ENCODE measurements at places on chromosomes 2 and 18. TPM values are rescaled to one million over a fixed set of nuclear protein-coding genes. Genes with fewer than 3 reads are reported as not detected.

YES1 gene
- total RNA-seq, result 18.0 TPM

TFPI gene
- not detected for total RNA-seq

DNA sequence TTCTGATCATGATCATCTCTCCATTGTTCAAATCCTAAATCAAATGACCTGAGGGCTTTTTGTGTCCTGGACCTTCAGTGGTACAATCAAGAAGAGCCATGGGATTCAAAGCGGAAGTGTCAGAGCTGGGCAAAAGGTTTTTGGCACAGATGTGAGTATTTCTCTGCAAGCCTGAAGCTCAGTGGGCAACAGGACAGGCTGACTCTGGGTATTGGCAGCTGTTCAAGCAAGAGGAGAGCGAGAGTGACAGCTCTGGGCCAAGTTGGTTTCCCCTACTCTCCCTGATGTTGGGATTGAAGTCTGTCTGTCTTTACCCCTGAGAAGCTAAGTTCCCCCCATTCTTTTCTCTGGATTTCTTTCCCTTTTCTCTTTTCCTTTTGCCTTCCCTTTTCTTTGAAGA, 33.3 kb downstream of the DSEL start:
- no peak for DNase-seq

DNA sequence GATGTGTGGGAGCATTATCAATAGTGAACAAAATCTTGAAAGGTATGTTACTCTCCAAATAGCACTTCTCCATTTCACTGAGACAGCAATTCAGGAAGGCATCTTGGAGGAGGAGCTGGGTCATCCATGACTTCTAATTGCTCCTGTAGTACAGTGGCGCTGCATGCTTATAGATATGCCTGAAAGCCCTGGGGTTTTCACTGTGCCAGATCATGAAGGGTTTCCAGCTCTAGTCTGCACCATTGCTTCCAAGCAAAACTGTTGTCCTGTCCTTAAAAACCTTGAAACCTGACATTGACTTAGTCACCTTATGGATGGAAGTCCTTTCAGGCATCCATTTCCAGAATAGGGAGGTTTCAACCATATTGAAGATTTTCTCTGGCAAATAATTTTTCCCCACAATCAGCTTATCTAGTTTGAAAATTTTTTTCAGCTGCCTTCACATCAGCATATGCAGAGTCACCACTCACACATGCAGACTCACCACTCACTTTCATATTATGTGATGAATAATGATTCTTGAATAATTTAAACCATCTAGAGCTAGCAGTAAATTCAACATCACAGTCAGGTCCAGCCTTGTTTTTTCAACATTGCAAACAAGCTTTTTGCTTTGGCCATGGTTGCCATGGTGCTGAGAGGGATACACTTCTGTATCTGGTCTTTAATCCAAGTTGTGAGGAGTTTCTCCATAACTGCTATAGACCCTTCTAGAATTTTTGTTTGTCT, 297.1 kb downstream of the CLIP4 start:
- no peak for DNase-seq

TCF23 gene
- total RNA-seq, result not detected

- DNase-seq, result no peak
Measured at GRCh38 chr2:199581935-199582360, 124.2 kb upstream of the SATB2 start.

DNA sequence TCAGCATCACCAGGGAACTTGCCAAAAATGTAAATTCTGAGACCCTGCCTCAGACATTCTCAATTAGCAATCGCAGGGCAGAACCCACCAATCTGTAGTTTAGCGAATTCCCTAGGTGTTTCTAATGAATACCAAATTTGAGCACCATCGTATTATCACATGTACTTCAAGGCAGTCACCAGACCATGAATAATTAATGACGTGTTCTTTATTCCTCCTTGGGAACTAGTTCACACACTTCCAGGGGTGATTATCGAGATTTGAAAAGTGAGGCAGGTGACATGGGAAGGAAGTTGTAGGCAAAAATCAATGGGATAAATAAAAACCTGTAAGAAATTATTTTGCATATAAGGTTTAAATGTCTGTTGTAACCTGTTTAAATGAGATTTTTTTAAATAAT, 102.5 kb upstream of the CRIM1 start:
- no peak for DNase-seq

CRYGD gene
- total RNA-seq, result not detected

EFHD1 gene
- total RNA-seq, result 8.8 TPM

DNA sequence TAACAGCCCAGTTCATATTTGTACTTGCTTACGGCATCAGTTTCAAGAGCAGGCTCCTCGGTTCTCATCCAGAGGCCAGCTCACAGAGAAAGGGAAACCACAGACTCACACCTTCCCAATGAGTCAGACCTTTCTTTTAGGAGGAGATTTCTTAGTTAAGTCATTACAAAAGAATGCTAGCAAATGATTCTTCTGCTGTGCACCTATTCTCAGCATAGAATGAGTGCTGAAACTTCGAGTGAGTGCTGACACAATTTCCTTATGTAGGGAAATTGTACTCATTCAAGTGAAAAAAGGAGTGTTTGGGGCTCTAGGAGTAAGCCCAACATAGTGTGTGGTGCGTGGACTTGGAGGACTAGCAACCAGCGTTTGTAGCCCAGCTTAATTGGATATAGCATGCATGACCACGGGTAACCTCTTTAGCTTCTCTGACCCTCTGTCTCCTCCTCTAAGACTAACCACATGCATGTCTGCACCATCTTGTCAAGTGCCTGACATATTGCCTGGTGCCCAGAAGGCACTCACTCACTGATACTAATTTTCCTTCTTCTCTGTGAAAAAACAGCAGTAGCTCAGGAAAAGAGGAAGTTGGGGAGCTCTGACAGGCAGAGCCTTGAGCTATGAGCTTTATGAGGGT, 87.0 kb downstream of the ALPK2 start:
- no peak for DNase-seq

DNA sequence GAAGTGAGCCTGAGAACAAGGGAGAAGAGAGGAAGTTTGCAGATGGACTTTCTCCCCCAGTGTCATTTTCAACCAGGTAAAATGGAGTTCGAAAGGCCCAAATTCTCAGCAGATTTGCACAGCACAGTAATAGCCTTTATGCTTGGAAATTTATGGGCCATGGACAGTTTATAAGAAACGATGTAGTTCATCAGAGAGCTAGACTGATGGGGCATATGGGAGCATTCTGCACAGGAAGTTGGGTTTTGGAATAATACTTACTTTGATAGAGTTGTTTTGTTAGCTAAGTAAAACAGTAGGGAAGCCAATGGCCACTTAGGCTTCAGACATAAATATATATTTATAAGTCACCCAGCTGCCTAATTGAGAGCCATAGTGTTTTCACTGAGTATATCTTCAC, 169.4 kb downstream of the MEIS1 start:
- DNase-seq, result no peak

GRCh38 chr18:48345596-48345995, 63.6 kb downstream of the ZBTB7C start:
- DNase-seq, result no peak

- DNase-seq, result no peak
Measured at GRCh38 chr2:153635494-153635893, 156.9 kb upstream of the RPRM start.

GRCh38 chr2:66545258-66545657, 110.3 kb downstream of the MEIS1 start:
- no peak for DNase-seq

ZNF892 gene
- total RNA-seq, result 4.8 TPM

GRCh38 chr2:191474464-191474863, 203.5 kb upstream of the NABP1 start:
- no peak for DNase-seq

- DNase-seq, result peak; percentile 93
Measured at GRCh38 chr2:231612456-231613330, 20.0 kb downstream of the TEX44 start.

- no peak for DNase-seq
Measured at GRCh38 chr2:226828191-226828590, 7.7 kb upstream of the RHBDD1 start.

DNA sequence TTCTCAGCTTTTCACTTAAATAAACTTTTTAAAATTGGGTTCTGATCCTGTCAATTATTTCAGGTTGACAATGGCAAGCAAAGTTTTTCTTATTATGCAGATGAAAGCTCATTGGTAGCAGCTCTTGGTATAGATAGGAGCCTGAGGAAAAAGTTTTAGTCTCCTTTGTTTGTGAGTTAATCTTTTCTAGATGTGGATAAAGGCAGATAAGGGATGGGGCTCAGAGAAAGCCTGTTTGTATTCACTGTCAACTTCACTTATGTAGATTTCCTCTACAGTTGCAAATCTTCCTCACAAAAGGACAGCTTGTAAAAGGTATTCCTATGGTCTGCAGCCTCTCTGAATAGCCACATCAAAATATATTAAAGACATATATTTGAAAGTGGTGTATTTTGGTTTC, 224.5 kb upstream of the SPOPL start:
- DNase-seq, result no peak

DNA sequence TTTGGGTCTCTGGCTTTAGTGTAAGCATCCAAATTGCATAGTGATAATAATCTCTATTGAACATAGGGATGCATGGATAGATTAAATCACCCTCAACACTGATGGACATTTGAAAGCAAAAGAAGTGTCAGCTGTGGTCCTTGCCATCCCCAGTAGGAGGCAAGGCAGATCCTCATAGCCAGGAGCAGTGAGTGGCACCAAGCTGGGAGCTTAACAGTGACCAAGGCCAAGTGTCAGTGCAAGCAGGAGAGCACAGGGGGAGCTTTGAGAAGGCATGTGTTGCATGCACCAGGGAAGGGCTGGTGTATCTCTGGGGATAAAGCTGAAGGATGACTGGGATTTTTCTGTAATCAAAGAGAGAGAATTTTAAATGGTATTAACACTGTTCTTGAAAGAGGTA, 14.7 kb downstream of the SLC14A1 start:
- DNase-seq, result no peak

DNA sequence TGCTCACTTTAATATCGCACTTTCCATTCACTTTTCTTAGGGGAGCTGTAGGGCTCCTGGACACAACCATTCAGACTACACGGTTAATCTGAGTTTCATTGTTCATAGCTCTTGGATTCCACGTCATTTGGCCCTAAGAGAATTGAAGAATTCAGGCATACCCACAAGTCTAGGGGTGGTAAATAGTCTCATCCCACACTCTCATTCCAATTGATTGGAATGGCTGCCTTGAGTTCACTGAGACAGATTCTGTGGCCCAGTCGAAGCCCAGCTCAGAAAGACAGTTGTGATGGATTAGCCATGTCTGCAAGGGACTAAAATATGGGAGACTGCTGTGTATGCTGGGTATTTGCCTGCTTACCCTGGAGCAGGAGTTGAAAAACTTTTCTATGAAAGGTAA, 124.6 kb downstream of the TFCP2L1 start:
- DNase-seq, result no peak

DNA sequence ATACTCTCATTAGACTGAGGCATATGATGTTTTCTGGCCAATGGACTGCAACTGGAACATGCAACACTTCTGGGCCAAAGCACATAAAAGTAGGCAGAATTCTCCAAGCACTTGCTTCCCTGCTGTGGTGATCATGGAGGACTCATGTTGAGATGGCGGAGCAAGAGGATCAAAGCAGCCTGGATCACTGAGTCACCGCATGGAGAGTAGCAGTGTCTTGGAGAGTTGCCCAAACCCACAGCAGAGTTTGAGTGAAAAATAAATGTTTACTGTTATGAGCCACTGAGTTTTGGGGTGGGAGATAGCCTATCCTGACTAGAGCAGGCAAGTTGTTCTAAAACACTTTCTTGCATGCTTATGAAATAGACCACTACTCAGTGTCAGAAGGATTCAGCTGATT, 359.5 kb downstream of the ZNF521 start:
- DNase-seq, result no peak

GRCh38 chr2:155895016-155895415, 437.5 kb downstream of the NR4A2 start:
- DNase-seq, result no peak

REV1 gene
- total RNA-seq, result 48.4 TPM

GAD1 gene
- 1.9 TPM for total RNA-seq

- no peak for DNase-seq
Measured at GRCh38 chr18:30072609-30073385, 969.7 kb downstream of the DSC3 start.

CAPG gene
- 263 TPM for total RNA-seq

DNA sequence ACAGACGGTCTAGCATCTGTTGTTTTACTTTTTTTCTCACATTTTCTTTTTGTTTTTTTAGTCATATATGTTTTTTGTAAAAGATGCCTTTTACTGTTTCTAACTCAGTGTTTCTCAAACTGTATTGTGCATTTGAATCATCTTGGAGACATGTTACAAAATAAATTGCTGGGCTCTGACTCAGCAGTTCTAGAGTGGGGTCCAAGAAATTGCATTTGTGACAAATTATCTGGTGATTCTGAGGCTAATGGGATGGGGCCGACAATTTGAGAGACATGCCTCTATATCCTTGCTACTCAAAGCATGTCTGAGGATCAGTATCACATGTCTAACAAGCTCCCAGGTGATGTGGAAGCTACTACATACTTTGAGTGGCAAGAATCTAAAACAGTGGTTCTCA, 478.8 kb downstream of the PLCL1 start:
- DNase-seq, result no peak

TUBA4B gene
- total RNA-seq, result not detected

- no peak for DNase-seq
Measured at GRCh38 chr18:32707586-32707985, 65.2 kb downstream of the KLHL14 start.

DNA sequence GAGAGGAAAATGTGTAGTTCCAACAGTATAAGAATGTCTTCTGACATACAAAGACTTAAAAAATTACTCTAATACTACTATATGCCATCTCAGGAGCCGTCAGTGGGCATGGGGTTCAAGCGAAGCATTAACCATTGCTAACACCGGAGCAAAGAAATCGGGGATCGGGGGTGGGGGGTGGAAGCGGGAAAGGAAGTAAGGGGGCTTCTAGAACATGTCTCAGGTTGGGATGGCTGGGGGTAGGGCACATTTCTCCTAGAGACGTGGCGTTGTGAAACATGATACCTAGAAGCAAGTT, 702 bp downstream of the LMAN1 start:
- no peak for DNase-seq

DNA sequence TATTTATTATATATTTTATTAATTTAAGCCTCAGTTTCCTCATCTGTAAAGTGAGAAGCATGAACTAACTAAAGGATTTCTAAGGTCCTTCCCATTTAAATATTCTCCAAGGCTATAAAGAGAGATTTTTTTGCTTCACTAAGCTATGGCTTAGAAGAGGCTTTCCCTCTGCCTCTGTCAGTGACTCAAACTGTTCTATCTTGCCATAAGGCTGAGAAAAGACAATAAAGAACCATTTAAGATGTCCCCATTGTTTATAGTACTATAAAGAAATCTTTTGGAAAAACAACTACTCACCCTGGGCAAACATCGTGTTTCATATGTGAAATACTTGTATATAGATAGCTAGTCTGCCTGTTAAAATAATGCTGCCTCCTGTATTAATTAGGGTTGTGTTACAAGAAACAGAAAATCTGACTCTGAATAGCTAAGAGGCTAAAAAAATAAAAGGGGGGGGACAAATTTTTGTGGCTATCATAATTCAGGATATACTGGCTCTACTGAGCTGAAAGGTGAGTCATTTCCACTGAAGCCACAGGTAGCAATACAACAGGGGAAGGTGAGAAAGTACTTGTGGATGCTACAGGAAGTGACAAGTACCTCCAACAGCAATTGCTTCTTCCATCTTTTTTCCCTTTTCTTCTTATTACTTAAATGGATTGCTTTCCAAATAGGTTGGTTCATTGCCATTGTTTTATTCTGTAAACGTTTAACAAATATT, 25.4 kb downstream of the EPHA4 start:
- DNase-seq, result no peak

Measured in activated naive CD8-positive, alpha-beta T cell treated with anti-CD3 and anti-CD28 coated beads, Interleukin-2, amount 10 ng/mL, durations not matched to agents 7 days and 5 days (primary cell).